ENCODE measurements at places on chromosomes 12 and 14. TPM values are rescaled to one million over a fixed set of nuclear protein-coding genes. Genes with fewer than 3 reads are reported as not detected.

MIPOL1 gene
- 3.0 TPM for total RNA-seq

FAM90A1 gene
- 0.12 TPM for total RNA-seq

KRT73 gene
- not detected for total RNA-seq

BBOF1 gene
- 5.5 TPM for total RNA-seq

CCDC196 gene
- not detected for total RNA-seq

SERPINA12 gene
- not detected for total RNA-seq

PUS7L gene
- total RNA-seq, result 2.9 TPM

CELA1 gene
- not detected for total RNA-seq

CD4 gene
- not detected for total RNA-seq

C14orf132 gene
- total RNA-seq, result 6.8 TPM

SERPINA5 gene
- 0.15 TPM for total RNA-seq

FRS2 gene
- 10.7 TPM for total RNA-seq

SLCO1B1 gene
- 0.39 TPM for total RNA-seq

KLRG1 gene
- 0.94 TPM for total RNA-seq

DHRS2 gene
- 6.4 TPM for total RNA-seq

EML5 gene
- 0.43 TPM for total RNA-seq

KIF5A gene
- 0.29 TPM for total RNA-seq

RNASE3 gene
- total RNA-seq, result not detected

SIX1 gene
- total RNA-seq, result 6.2 TPM

KRT81 gene
- total RNA-seq, result 4,151 TPM

RTL1 gene
- 0.15 TPM for total RNA-seq

FRMD6 gene
- total RNA-seq, result 36.9 TPM

PWP1 gene
- 86.1 TPM for total RNA-seq

PTPN11 gene
- total RNA-seq, result 51.3 TPM

PPP1R36 gene
- total RNA-seq, result 0.38 TPM

PPFIA2 gene
- total RNA-seq, result not detected

OVCH1 gene
- total RNA-seq, result not detected

FAM186B gene
- total RNA-seq, result 0.19 TPM

KRT6C gene
- total RNA-seq, result not detected

APOF gene
- total RNA-seq, result not detected

LMNTD1 gene
- not detected for total RNA-seq

NTF3 gene
- total RNA-seq, result not detected

CATSPERB gene
- not detected for total RNA-seq

PSMA6 gene
- total RNA-seq, result 270 TPM

RHOJ gene
- not detected for total RNA-seq

INSM2 gene
- total RNA-seq, result not detected

USP15 gene
- total RNA-seq, result 29.3 TPM

GPR65 gene
- total RNA-seq, result not detected

NOS1 gene
- 0.30 TPM for total RNA-seq

TMCC3 gene
- 1.1 TPM for total RNA-seq

PLA2G1B gene
- total RNA-seq, result not detected

KLHL33 gene
- not detected for total RNA-seq

DTX1 gene
- total RNA-seq, result 0.42 TPM

MYH7 gene
- not detected for total RNA-seq

CMA1 gene
- total RNA-seq, result not detected

HOXC11 gene
- 0.64 TPM for total RNA-seq

HHIPL1 gene
- 0.16 TPM for total RNA-seq

DEGS2 gene
- 3.3 TPM for total RNA-seq

KLRD1 gene
- total RNA-seq, result not detected

GPR68 gene
- 0.20 TPM for total RNA-seq

B4GALNT3 gene
- 0.49 TPM for total RNA-seq

CLEC6A gene
- not detected for total RNA-seq
